ENCODE measurements at places on chromosomes 3 and 15.

DNA sequence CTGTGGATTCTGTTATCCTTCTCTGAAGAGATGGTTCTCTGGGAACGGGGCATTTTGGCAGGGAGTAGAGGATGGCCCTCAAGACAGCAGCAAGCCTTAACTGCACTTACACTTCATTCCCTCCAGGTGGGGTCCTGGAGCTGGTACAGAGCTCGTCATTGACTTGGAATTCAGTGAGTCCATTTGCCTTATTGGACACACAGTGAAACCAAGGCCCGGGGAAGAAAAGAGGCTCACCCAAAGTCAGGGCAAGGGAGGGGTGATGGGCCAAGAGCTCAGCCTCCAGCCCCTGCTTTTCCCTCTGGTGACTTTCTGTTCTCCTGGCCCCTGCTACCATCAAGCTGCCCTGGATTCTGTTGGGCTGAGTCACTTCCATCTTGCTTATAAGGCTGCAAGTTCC lies 125.6 kb downstream of the ETFA start:
- DNase-seq = peak; percentile 20

GRCh38 chr15:44009038-44009437 lies 182.2 kb downstream of the WDR76 start:
- DNase-seq = no peak

- no peak for DNase-seq
Measured at GRCh38 chr3:196054661-196055060, 27.2 kb downstream of the TFRC start.

GRCh38 chr3:167251678-167252077 lies 128.4 kb downstream of the ZBBX start:
- DNase-seq = no peak

- DNase-seq = no peak
Measured at GRCh38 chr15:59197454-59197853, 9.2 kb upstream of the LDHAL6B start.

DNA sequence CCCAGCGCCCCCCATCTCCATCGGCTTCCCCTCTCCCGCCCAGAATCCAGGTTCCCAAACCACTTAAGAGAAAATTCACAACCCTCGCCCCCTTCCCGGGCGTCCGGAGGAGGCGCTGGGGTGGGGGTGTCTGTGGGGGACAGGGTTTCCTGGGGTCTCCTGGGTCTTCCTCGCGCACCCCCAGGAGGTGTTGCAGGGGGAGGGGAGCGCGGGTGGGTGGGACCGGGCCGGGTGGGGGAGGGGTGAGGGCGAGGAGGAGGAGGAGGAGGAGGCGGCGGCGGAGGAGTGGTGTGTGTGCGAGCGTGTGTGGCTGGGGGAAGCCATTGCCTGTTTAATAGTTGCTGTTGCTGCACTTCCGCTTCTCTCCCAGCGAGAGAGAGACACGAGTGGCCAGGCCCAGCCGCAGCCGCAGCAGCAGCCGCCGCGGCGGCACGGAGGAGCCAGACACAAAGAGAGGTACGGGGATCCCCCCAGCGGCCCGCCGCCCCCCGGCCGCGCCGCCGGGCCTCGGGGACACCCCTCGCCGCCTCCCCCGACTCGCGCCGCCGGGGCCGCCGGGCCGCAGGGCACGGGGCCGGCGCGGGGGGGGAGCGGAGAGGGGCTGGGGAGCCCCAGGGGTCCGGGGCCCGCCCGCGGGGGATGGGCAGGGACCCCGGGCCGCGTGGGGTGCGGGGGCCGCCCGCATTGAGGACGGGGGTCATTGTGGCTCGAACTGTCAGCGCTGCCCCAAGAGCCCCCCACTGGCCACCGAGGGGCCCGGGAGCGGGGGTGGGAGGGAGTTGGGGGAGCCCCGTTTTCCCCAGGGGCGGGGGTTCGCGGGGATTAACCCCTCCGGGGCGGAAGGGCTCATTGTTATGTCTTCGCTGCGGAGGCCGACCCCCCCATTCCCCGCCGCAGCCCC lies at the start of gene UBE2E1:
UBE2E1 (plus strand) TSS at position 323 of the 901 bp plus-strand sequence. CDS start 1,315 bp downstream, outside the sequence.
- DNase-seq = peak; percentile 72

DNA sequence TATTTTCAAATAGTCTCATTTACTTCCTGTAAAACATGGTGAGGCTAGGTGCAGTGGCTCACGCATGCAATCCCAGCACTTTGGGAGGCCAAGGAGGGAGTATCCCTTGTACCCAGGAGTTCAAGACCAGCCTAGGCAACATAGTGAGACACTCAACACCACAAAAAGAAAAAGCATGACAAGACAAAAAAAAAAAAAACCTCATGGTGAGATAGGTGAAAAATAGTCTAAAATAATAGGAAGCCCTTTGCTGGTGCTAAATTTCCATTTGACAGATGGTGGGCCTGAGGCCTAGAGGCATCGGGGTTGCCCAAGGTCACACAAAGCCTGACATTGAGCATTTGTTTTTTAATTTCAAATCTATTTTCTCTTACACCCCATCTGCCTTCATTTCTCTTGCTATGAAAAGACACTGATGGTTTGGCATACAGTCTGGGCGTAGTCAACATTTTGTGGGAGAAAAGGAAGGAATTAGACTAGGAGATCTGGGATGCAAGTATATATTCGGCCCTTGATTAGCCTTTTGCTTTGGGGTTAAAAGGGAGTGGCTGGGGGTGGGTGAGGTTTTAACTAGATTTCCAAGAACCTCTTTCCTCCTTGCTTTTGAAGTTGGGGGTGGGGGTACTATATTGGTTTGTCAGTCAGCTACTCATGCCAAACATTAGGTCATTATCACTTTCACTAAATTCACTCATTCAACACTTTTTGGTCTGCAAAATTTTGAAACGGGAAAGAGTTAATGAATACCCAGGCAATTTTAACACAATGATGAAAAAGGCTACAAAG lies 11.3 kb downstream of the RAB8B start:
- DNase-seq = no peak

GRCh38 chr15:89398896-89399237 lies 64.2 kb upstream of the POLG start:
- no peak for DNase-seq

- DNase-seq = no peak
Measured at GRCh38 chr3:136381051-136381450, 130.9 kb downstream of the PCCB start.

- no peak for DNase-seq
Measured at GRCh38 chr15:85112997-85113396, 131.3 kb downstream of the PDE8A start.

- peak; percentile 72 for DNase-seq
Measured at GRCh38 chr15:70488002-70488605, 275.3 kb downstream of the UACA start.

DNA sequence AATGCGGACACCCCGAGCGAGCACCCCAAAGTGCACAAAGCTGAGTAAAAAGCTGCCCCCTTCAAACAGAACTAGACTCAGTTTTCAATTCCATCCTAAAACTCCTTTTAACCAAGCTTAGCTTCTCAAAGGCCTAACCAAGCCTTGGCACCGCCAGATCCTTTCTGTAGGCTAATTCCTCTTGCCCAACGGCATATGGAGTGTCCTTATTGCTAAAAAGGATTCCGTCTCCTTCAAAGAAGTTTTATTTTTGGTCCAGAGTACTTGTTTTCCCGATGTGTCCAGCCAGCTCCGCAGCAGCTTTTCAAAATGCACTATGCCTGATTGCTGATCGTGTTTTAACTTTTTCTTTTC lies 5.3 kb downstream of the BHLHE40 start:
- no peak for DNase-seq

GRCh38 chr15:89971592-89971997 lies 29.5 kb upstream of the ZNF710 start:
- DNase-seq = peak; percentile 82

GRCh38 chr3:14689247-14689980 lies 14.5 kb downstream of the C3orf20 start:
- DNase-seq = no peak

All from NCI-H526 (cell line).